Stimulated activated CD4-positive, alpha-beta T cell treated with anti-CD3 and anti-CD28 coated beads, Interleukin-4, amount 100 ng/mL, for 48 hours (primary cell): ENCODE measurements at places on chromosomes 11 and 22.

DNA sequence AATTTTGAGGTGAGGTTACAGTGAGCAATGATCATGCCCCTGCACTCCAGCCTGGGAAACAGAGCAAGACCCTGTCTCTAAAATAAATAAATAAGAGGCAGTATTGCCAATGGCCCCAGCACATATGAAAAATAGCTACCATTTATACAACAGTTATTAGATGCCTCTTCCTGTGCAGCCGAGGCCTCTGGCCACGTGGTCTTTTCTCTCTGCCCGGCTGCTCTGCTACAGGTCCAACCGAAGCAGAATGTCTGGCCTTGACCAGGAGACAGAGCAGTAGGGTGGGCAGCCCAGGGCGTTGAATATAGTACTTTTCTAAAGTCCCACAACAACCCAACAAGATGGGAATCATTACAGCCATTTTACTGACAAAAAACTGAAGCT lies 12.4 kb upstream of the OAF start:
- no peak for DNase-seq

GRCh38 chr11:2975594-2975993 lies 16.5 kb downstream of the NAP1L4 start:
- peak; percentile 28 for DNase-seq

DNA sequence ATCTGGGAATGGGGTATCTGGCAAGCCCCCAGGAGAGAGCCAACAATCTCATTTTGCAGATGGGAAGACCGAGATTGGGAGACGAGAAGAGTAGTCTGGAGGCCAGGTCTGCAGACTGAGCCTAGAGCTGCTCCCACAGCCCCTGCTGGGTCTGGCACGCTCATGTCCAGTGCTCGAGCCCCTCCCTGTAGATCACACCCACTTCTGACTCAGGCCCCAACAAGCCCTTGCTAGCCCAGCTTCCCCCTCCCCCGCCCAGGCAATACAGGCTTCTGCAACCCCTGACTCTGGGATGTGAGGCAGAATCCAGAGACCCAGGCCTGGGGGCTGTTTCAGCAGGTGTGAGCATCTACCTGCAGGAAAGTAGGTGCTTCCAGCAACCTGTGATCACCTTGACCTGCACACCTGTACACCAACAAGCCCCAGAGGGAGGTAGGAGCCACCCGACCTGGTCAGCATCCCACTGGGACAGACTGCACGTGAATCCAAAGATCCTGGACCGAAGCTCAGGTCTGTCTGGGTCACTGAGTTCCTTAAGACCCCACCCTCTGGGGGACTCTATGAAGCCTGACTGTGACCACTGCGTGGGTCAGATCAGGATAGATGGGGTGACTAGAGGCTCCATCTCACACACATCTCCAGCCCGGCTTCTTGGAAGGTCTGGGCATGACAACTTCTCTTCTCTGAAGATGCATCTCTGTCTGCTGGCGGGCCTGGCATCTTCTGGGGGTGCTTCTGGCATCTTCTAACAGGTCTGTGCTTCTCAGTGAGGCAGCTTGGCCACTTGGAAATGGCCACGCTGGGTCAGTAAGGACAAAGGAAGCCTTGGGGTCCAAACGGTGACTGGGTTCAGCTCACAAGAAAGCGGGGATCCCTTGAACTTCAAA lies 29.3 kb downstream of the LINC01488 start:
- DNase-seq = no peak

GRCh38 chr22:38788021-38788816 lies 5.7 kb downstream of the DNAL4 start:
- DNase-seq = no peak

DNA sequence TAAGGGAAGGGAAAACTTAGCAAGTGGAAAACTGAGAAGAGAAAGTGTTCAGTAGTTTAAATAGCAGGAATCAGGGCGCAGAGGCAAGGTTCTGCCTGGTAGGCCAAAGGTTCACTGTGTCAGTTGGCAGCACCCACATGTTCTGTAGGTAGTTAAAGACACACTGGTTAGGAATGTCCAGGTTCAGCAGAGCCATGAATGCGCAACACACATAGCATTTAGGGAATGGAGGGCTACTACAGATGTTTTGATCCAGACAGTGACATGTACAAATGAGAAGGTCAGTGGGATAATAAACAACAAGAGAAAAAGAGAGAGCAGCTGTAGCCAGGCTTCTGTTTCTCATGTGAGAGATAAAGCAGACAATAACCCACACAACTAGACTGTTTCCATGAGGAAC lies 56.2 kb upstream of the ARHGAP42 start:
- no peak for DNase-seq

DNA sequence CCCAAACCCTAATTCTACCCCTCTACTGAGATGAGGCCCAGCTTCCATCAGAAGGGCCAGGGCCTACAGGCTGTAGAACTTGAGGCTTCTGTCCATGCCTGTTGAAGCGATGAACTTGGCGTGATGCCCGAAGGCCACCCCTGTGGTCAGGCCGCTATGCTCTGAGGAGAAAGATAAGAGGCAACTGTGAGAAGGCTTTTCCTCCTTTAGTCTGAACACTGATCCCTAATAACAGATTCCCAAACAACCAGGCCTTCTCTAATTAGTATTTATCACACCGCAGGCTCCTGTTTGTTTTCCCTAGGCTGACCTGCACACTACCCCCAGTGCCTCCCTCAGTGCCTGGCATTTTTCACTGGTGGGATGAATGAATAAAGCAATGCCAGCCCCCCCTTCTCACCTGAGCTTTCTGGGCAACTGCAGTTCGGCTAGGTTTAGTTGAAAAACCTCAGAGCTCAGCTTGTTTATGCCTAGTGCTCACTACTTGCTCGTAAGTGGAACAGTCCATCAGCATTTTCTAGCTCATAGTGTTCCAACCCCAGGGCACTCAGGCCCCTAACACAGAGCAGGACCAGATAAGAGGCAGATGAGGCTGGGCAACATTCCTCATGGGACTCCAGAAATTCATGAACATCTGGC lies 15.2 kb downstream of the PRPF19 start:
- DNase-seq = no peak

GRCh38 chr11:110077831-110078325 lies 15.3 kb upstream of the ZC3H12C start:
- peak; percentile 26 for DNase-seq

DNA sequence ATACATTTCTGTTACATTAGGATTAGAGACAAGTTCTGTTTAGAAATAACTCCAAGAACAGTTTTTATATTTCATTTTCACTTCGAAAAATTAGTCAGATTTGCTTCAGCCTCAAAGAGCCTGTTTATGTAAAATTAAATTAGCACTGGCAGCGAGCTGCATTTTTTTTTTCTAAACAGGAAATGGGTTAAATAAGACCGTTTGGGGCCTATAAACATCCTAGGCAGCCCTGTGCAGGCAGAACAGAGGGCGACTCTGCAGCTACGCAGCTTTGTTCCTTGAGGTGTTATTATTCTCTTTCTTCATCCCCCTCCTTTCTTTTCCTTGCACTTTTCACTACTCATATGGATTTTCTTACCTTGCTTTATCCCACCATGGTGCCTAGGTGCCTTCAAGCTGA lies 48.7 kb downstream of the CWC15 start:
- no peak for DNase-seq

DNA sequence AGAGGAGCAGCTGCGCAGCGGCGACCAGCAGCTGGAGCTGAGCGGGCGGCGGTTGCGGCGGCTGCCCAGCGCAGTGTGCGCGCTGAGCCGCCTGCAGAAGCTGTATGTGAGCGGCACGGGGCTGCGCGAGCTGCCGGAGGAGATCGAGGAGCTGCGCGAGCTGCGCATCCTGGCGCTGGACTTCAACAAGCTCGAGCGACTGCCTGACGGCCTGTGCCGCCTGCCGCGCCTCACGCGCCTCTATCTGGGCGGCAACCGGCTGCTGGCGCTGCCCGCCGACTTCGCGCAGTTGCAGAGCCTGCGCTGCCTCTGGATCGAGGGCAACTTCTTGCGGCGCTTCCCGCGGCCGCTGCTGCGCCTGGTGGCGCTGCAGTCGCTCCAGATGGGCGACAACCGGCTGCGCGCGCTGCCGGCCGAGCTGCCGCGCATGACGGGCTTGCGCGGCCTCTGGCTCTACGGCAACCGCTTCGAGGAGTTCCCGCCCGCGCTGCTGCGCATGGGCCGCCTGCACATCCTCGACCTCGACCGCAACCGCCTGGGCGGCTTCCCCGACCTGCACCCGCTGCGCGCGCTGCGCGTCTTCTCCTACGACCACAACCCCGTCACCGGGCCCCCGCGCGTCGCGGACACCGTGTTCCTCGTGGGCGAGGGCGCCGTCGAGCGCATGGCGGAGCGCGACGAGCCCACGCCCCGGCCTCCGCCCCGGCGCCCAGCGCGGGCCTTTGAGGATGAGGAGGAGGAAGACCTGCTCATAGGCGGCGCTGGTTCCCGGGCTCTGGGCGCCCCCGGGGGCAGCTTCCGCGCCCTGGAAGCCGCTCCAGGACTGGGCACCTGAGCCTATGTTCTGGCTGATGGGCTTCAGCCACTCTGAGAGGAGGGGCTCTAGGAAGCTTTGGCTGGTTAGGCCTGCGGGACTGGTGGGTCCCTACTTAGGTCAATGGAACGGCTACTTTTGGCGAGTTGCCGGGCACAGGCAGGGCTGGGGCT lies 787 bp downstream of the LRRC10B start:
- peak; percentile 59 for DNase-seq

DNA sequence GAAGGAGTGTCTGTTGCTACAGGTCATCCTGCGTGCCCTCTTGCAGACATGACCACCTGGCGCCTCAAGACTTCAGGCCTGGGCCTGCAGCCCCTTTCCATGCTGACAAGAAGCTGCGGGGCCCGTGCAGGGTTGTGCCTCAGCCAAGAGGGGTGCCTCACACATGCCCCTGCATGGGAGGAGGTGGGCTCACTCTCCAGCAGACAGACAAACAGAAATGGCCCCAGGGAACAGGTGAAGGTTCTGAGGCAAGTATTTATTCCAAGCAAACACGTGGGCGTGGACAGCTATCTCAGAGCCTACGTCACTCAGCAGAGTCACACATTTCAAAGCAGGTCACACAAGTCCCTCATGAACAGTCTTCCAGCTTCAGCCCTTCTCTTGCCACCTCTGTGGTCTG lies 5.9 kb upstream of the SYCE3 start:
- DNase-seq = no peak

DNA sequence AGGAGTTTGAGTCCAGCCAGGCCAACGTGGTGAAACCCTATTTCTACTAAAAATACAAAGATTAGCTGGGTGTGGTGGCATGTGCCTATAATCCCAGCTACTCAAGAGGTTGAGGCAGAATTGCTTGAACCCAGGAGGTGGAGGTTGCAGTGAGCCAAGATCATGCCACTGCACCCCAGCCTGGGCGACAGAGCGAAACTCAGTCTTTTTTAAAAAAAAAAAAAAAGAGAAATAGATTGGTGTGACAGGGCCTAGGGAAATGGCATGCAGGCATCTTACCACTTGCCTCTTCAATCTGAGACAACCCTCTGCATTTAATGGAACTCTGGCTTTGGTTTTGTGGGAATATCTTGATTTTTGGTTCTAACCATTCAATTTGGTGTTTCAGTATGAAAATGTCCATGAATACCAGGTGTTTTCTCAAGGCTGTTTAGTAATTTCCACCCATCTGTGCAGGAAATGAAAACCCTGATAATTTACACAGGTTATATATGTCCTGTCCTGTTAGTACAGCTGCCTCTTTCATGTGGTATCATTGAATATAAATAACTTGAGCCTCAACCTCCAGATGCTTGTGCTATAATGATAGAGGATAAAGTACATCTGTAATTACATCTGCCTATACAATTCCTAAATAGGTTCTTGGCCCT lies 8.4 kb downstream of the XBP1 start:
- DNase-seq = no peak

- DNase-seq = no peak
Observed at GRCh38 chr11:36008584-36008983, 64.7 kb downstream of the LDLRAD3 start.

DNA sequence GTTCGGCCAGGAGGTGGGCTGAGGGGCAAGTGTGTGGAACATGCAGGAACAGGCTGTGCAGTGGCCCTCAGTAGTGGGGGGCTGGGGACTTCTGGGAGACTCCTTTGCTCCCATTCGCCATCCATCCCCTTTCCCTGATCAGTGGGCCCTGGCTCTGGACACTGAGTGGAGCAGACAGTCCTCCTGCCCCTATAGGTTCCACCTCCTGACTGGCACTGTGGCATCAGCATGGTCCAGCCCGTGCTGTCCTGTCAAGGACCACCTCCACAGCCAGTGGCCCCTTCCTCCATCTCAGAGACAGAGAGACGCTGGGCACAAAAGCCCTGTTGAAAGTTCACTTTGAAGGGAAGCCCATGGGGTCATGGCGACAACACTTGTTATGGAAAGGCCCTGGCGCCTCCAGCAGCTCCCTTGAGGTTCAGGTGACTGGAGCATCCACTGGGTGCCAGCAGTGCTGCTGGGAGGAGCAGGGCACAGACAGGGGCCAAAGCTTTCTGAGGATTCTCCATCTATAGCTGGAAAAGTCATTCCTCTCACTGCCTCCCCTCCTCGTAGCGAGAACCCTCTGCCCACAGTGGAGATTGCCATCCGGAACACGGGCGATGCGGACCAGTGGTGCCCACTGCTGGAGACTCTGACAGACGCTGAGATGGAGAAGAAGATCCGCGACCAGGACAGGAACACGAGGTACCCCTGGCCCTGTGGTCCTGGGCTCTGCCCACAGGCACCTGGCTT lies 5.6 kb downstream of the DERL3 start:
- DNase-seq = no peak

DNA sequence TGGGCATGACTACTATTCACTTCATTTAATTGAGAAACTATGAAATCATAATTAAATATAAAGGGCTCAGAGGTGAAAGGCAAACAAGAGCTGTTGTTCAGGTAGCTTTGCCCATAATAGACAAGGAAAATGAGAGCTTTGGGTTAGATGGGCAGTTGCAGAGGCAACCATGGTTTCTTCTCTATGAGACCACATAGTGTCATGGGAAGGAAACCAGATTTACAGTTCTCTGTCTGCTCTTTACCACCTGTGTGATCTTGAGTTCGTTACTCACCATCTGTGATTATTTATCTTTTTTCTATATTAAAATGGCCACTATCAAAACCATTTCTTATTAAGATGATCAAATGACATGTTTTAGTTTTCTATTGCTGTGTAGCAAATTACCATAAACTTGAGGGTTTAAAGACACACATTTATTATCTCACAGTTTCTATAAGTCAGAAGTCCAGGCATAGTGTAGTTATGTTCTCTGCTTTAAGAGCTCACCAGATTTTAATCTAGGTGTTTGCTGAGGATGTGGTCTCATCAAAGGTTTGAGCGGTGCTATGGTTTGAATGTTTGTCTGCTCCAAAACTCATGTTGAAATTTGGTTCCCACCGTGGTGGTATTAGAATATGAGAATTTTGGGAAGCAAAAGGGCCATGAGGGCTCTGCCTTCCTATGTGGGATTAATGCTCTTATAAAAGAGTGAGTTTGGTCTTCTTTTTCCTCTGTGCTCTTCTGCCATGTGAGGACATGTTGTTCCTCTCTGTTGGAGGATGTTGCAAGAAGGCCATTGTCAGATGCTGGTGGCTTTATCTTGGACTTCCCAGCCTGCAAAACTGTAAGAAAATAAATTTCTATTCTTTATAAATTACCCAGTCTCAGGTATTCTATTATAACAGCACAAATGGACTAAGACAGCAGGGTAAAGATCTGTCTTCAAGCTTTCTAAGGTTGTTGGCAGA lies 38.2 kb downstream of the OR2AG2 start:
- no peak for DNase-seq

DNA sequence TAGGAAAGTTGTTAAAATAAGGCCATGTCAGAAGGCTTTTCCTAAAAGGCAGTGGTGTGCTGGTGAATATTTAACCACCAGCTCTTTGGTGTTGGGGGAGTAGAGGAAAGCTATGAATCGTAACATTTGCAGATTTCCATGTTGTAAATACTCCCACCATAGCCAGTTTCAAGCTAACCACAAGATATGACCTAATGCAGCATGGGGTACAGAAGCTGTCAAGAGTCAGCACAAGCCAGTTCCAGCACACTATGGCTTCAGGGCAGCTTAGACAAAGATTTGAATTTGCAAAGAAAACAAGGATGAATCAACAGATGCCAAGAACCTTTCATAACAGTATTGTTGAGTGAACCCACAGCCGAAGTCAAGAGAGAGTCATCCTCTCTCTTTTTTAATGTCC lies 40.0 kb downstream of the COMMD9 start:
- DNase-seq = no peak
